ENCODE measurements at places on chromosomes 11 and 22.

GRCh38 chr11:132683602-132684001, 848.7 kb downstream of the OPCML start:
- DNase-seq = no peak

DNA sequence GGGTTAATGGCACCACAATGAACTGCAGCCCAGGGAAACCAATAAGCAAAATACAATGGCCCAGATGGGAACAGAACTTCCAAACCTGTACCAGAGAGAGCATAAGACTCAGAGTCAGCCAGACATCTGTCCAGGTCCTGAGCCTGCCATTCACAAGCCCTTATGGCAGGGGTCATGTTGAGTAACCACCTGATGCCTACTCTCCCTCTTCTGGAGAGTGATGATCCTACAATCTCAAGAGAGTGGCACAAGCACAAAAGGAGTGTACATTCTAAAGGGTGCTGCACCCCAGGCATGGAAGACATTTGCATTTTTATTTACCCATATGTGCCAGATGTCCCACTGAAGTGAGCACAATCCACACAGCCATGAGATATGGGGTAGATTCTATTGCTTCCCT, 10.6 kb downstream of the TENM4 start:
- DNase-seq = no peak

GRCh38 chr11:20112291-20113148, 47.8 kb downstream of the DBX1 start:
- DNase-seq = no peak

GRCh38 chr11:76782531-76783293, 444 bp upstream of the TSKU start:
- DNase-seq = peak; percentile 86

GRCh38 chr22:49262167-49262566, 565.5 kb downstream of the BRD1 start:
- no peak for DNase-seq

DNA sequence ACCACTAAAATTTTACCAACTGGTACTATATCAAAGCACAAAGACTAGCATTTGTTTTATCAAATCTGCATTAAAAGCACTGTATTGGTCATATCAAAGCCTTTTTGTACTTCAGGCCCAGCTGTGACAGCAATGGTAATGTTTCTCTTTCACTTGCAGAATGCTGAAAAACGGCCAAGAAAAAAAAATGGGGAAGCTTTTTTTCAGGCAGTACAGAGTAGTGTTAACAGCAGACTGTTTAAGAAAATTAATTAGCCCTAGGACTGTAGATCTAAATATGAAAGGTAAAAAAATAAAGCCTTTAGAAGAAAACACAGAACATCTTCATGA, 33.3 kb downstream of the DENND5A start:
- no peak for DNase-seq

GRCh38 chr11:92296138-92296515, 71.5 kb downstream of the FAT3 start:
- no peak for DNase-seq

- DNase-seq = no peak
These were observed 231.3 kb downstream of the BUD13 start for GRCh38 chr11:116541460-116541859.

- no peak for DNase-seq
These were observed 21.0 kb upstream of the BARX2 start for GRCh38 chr11:129354691-129355090.

DNA sequence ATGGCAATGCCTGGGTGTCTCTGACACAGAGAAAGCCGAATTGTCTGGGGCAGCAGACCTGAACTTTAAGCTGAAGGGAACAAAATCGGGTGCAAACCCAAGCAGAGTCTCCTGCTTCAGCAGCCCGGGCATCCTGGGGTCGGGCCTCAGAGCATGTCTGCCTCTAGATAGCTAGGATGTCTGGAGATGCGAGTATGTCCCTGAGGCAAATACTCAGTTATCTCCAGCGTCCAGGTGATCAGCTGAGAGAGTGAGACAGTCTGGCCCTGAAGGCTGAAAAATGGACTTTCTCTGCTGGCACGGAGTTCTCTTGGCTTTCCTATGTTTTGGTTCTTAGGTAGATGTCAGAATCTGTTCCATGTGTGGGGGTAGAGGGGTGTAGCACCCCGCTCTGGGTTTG, 3.3 kb downstream of the ADAMTS8 start:
- no peak for DNase-seq

DNA sequence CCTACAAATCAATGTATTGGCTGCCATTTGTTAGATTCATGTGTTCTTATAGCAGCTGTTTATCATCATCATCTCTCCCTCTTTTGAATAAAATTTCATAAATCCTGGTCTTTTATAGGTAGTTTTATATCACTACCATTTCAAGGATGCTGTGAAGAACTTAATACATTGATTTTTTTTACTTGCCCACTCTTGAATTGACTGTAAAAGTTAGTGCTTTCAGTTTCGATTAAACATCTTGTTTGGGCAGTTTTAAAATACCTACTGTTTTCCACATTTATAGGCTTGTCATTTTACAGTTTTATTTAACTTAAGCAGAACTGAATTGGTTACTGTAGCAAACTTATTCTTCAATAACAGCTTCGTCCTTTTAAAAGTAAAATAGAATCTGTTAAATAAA, 59.5 kb downstream of the TTC17 start:
- no peak for DNase-seq

GRCh38 chr11:7905961-7906429, 25.1 kb downstream of the OR10A6 start:
- no peak for DNase-seq

DNA sequence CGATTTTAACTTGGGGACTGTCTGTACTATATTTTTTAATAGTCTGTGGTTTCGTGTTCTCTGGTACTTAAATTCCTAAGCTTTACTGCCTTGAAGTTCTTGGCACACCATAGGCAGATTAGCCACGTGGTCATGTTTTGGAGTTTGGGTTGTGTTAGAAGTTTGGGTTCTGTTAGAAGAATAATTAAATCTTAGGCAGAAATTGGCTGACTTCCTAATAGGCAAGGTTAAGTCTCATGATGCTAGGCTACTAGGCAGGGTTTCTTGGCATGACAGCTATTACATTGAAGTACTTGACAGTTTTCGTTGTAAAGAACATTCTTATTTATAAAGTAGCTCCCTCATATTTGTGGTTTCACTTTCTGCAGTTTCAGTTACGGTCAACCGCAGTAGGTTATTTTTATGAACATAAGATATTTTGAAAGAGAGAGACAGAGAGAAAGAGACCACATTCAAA, 30.0 kb upstream of the MMP7 start:
- DNase-seq = no peak

- no peak for DNase-seq
These were observed 73.3 kb downstream of the PRSS23 start for GRCh38 chr11:86873573-86874083.

DNA sequence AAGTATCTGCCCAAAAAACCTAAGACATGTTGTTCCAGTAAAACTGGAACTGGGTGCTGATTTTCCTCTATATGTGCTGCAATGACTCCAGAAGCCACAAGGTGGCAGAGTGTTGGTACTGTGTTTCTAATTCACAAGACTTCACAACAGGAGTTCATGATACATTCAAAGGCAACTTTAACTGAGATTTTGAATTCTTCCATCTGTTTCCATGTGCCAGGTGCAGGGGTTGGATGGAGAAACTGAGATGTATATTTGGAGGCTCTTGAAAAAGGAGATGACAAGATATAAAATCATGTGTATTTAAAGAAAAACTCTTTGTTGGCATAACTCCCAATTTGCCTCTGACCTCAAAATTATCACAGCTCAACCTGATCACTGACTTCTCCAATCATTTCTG, 1098.6 kb upstream of the CCDC90B start:
- DNase-seq = peak; percentile 22

DNA sequence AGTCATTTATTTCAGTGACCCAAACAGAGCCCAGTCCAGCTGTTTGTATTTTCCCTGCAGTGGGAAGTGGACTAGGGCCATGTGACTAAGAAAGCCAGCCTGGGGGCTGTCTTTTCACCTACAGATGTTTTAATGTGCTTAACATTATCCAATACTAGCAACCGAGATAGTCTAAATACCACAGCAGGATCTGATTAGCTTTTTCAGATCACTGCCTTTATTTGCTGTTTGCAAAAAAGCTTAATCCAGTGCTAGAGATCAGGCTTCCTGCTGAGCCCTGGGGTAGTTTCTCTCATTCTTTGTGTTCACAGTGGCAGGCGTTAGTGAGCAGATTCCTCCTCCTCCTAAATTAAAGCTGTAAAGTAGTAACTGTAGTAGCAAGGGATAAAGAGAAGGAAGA, 35.0 kb downstream of the ZC3H12C start:
- DNase-seq = no peak
